Left lung (tissue), 14 donors: ENCODE measurements at places on chromosomes 5 and 9. TPM values are rescaled to one million over a fixed set of nuclear protein-coding genes. Genes with fewer than 3 reads are reported as not detected.

- DNase-seq, result no peak
Measured at GRCh38 chr5:66655395-66656324, 59.5 kb downstream of the MAST4 start.

Gene PDLIM4
- 9.9 TPM for polyA plus RNA-seq

Gene BNC2
- polyA plus RNA-seq, result 12.9 TPM

GRCh38 chr9:123548741-123549545 lies 192.9 kb downstream of the CRB2 start:
- no peak for DNase-seq

Gene LOX
- 23.9 TPM for polyA plus RNA-seq

DNA sequence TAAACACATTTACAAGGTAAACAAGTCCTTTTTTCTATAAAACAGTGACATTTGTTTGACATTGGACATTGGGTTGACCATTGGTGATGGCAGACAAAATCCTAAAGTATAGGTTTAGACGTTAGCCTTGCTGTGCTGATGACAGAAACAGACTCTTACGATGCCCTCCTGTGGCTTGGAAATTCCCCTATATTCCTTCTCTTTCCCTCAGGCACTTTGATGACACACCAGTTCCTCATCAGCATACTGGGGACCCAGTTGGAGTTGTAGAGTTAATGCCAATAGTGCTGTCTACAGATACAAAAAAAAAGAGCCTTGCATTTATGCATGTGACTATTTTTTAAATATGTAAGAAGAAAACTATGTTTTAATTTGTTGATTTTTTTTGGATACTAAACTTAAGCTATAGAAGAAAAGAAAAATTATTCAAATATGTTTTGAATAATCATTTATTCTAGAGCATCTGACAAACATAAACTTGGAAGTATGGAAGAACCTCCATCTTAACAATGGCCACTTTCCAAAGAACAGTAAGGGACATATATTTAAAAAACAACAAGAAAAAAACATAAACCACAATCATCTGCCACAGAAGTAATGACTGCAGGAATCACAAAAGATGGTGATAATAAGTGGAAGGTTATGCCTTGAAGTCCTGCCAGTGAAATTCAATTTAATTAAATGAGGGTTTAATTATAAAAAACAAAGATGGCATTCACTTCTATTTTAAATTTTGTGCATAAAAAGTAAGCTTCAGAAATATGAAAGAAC lies 75.6 kb upstream of the SNCAIP start:
- no peak for DNase-seq

Gene C1QTNF2
- polyA plus RNA-seq, result 3.4 TPM

GRCh38 chr9:121325387-121325786 lies 44.7 kb downstream of the STOM start:
- no peak for DNase-seq
